ENCODE measurements at places on chromosomes 16 and 17. TPM values are rescaled to one million over a fixed set of nuclear protein-coding genes. Genes with fewer than 3 reads are reported as not detected.

The MAPT gene
- 0.15 TPM for total RNA-seq

The SLC22A31 gene
- not detected for total RNA-seq

GRCh38 chr16:3127745-3128144 is 7.1 kb upstream of the ZNF213 start:
- DNase-seq, result no peak

GRCh38 chr16:14335297-14335696 is 264.2 kb downstream of the MRTFB start:
- DNase-seq, result no peak

The NPIPA3 gene
- not detected for total RNA-seq

DNA sequence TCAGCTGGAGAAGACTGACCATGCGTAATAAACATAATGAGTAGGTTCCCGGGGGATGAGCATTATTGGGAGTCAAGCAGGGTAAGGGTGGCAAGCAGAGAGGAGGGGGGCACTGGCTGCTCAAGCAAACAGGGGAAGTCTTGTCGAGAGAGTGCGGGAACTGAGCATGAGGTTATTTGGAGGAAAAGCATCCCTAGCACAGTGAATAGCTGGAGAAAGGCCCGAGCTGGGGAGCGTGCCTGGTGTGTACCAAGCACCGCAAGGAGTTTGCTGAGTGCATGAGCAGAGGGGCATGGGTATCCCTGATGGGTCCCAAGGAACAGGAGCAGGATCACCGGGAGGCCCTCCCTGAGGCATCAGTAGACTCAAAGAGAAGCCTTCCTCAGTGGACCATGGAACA is 17.2 kb downstream of the CYTH1 start:
- no peak for DNase-seq

DNA sequence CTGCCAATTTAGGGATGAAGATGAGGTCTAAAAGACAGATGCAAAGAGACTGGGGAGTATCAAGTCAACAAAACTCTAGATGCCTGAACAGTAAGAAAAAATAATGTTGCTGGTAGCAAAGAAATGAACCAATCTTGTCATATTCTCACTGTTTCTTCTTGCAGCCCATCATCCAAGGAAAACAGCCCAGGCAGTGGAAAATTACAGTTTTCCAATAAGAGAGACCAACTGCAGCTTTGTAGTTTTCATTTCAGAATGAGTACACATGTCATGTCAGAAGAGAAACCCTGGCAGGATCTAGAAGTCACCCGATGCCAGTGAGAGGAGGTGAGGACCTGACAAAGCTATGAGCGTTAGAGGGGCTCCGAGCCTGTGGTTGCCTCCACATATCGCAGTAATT is 500.4 kb upstream of the PSMD7 start:
- DNase-seq, result no peak

DNA sequence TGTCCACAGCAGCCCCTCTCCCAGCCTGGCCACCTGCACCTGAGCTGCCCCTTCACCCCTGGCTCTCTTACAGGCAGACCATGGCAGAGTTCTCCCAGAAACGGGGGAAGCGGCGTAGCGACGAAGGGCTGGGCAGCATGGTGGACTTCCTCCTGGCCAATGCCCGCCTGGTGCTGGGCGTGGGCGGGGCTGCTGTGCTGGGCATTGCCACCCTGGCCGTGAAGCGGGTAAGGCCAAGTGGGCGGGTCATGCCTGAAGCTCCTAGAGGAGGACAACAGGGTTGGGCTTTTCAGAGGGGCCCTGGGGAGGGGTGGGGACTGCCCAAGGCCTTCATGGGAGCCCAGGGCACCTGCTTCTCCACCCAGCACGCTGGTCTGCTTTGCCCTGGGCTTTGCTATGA is 2.2 kb downstream of the MIEF2 start:
- no peak for DNase-seq

GRCh38 chr17:78840530-78840779 is 159 bp downstream of the USP36 start:
- no peak for DNase-seq

The PROCA1 gene
- 6.1 TPM for total RNA-seq

GRCh38 chr16:8943966-8944759 is 19.5 kb downstream of the USP7 start:
- DNase-seq, result no peak

The BCL6B gene
- total RNA-seq, result 0.85 TPM

The PYY gene
- not detected for total RNA-seq

DNA sequence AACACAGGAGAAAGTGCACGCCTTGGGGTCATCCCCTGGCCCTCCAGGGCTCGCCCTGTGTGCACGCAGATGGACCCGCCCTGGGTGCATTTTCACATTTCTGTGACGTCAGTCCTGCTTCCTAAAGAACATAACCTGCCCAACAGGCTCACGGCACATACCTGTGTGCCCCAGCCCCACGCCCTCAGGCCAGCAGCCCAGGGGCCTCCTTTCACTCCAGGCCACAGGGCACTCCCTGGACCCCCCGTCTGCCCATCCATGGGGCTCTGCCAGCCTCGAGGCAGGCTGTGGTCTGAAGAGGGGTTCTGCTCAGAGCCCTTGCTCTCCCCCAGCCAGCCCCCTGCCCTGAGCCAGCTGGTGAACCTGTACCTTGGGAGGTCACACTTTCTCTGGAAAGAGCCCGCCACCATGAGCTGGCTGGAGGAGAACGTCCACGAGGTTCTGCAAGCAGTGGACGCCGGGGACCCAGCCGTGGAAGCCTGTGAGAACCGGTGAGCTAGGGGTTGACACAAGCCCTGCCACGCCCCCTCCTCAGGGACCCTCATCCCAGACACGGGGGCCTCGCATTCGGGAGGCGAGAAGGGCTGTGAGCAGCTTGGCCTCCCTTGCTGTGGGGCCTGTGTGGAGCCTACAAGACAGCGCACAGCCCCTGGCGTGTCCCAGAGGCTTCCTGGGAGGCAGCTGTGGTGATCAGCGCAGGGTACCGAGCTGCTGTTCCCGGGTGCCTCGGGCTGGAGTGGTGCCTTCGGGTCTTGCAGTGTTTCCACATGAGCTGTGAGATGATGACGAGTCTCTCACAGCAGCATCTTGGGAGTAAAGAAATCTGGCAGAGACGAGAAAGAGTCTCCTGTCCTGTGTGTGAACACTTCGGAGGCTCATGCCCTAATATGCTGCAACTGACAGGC is 13.8 kb upstream of the MC1R start:
- no peak for DNase-seq
